ENCODE measurements at places on chromosomes 2 and 18.

GRCh38 chr2:69315160-69315761 lies 71.8 kb downstream of the GFPT1 start:
- no peak for DNase-seq

DNA sequence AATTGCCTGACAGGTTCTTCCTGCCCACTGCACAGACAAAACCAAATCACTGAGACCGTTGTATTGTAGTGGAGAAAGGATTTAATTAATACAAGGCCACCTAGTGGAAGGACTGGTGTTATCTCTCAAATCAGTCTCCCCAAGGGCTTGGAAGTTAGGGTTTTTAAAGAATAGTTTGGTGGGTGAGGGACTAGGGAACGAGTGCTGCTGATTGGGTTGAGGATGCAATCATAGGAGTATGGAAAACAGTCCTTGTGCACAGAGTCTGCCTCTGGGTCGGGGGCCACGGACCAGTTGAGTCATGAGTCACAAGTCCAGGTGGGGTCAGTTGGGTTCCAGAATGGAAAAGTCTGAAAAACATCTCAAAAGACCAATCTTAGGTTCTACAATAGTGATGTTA lies 89.1 kb downstream of the B3GNT2 start:
- DNase-seq: no peak

DNA sequence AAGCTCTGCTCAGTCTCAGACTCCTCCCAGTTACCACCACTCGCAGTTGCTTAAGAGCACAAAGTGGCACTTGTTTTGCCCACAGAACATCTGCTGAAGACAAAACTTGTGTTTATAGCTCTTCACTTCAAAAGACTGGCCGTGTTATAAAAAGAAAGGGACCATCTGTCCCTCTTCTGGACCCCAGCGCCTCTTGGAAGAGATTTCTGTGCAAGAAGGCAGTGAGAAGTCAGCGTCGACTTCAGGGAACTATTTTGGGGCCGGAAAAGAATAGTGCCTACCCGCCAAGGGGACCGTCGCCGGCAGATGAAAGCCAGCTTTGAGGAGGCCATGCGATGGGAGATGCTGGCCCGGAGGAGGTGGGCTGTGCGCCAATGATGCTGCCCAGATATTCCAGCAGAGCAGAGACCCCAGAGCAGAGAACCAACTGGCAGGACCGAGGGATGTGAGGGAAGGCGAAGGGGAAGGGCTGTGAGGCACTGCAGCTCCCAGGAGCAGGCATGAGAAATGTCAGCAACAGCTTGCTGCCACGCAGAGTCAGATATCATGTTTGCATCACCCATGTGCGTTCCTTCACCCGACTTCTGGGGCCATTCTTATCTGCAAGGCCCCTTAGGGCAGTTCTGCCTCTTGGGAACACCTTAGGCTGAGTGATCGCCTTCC lies 270.9 kb downstream of the ATAD2B start:
- no peak for DNase-seq

DNA sequence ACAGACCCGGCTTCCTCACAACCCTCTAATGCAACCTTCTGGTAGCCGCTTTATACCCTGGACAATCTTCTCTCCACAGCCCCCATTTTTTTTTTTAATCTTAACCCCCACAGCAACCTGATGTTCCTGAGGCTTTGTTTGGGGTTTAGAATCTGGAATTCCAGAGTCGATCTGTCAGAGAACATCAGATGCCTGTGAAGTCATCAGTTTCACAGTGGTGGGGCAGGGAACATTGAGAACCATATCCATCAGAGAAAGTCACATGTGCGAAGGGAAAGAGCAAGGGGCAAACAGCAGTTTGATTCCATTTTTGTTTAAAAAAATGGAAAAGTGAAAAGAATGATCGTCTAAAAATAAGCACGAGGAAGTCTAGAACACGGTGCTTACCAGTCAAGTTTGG lies 20.6 kb downstream of the NPAS2 start:
- no peak for DNase-seq

GRCh38 chr2:20585710-20586594 lies 64.9 kb downstream of the HS1BP3 start:
- no peak for DNase-seq

DNA sequence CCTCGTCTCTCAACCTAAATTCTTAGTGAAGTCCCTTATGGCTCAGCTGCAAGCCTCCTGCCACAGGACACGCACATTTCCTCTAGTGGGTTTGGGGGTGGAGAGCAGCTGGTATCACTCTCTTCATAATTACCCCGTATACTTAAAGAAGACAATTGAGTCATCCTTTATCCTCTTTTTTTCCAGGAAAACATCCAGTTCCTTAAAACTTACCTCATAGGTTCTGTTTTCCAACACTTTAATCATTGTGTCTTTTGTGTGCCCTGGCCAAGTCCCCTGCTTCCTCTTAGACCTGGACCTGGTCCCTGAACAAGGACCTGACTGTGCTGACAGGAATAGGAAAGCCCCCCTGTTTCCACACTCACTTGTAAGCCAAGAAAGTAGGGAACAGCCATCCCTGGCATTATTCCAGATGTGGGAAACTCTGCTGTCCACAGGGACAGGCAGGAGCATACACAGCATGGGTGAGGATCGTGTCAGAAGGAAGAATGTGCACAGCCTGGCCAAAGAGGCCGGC lies 42.3 kb upstream of the MYO1B start:
- peak; percentile 27 for DNase-seq

- DNase-seq: no peak
These were observed 9.8 kb downstream of the STEAP3 start for GRCh38 chr2:119233326-119234020.

DNA sequence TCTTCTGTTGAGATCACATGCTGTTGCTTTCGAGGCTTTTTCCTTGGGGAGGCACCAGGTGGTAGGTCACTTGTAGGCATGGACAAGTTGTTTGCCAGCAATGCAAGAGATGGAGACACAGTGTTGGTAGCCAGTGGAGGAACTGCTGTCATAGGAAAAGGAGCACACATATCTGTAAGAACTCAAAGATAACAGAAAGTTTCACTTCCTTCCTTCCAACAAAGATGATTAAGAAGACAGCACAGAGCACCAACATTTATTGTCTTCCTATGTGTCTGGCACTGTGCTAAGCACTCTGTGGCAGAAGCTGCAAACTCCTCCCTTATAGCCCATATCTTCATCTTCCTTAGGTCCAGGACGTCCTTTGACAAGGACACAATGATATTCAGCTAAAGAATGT lies 64.5 kb upstream of the AMMECR1L start:
- no peak for DNase-seq
